ENCODE measurements at places on chromosomes 7 and 10.

DNA sequence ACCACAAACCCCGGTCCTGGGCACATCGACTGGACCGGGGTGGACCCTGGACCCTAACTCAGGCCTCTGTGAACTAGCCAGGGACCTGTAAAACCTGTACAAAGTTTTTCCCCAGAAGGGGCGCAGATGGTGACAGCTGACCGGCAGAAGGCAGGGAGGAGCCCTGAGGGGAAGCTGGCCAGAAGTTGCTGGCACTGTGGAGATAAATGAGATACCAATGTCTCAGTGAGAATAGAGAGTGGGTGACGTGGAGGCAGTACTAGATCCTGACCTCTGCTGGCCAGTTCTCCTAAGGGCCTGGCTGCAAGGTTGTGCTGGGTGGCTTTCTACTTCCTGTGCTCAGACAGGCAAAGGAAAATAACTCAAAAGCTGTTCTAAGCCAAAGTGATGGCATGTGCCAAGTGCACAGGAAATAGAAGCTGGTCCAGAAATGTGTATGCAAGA is 10.6 kb upstream of the TSPAN14 start:
- no peak for DNase-seq

DNA sequence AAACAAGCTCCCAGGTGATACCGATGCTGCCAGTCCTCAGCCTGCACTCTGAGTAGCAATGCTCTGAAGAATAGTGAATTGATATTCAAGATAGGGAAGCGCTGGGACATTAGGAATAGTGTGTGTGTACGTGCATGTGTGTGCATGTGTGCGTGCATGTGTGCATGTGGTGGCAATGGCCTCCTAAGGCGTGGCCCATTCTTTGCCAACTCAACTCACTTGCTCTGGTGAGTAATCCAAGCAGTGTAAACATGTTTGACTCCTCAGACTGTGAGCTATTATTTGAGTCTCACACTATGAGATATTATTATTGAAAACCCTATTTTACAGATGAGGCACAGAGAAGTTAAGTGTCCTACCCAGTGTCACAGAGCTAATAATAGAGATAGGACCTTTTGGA is 186.6 kb downstream of the RAB11FIP2 start:
- no peak for DNase-seq

DNA sequence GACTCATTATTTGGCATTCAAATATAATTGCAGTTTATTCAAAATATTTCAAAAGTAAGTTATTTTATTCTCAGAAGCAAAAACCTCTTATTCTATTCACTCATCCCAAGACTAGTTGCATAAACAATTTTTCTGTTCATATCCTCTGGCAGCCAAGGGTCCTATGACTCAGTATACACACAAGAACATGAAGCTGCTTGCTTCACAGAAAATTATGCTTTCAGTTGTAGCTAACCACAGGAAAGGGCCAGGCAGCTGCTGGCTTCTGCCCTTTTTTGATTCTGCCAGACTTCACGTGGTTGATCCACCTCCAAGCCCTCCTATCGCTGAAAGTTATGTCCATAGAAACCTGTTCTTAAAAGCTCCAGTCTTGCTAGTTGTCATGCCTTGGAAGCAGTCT is 108.8 kb downstream of the ABCA13 start:
- DNase-seq: no peak

DNA sequence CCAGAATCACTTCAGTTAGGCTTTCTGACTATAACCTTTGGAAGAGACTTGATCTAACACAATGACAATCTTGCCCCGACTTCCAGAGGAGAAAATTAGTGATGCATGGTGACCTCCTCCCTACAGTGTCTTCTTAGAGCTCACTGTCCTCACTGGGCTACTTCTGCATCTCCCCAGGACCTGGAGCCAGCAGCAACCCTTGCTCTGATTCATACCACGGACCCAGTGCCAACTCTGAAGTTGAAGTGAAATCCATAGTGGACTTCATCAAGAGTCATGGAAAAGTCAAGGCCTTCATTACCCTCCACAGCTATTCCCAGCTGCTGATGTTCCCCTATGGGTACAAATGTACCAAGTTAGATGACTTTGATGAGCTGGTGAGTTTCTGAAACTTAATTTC is 12.6 kb downstream of the CPA2 start:
- no peak for DNase-seq
